ENCODE measurements at places on chromosomes 7 and 10.

- no peak for DNase-seq
Observed at GRCh38 chr7:159015454-159016410, 128.9 kb downstream of the VIPR2 start.

DNA sequence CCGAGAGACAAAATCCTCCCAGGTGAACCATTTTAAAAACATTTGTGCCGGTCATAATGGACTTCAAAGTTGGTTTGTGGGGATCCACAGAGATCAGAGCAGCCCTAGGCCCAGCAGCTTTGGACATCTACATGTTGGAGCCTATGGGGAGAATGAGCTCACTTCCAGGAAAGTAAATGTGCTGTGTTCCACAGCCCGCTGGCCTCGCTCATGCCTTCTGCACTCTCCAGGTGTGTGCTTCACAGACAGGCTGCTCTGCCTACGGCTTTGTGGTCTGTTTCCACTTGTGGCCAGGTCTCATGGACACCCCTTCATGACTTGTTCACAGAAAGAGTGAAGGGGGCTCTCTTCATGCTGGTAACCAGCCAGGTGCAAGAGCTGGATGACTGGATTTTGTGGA, 141.6 kb downstream of the ADARB2 start:
- no peak for DNase-seq

DNA sequence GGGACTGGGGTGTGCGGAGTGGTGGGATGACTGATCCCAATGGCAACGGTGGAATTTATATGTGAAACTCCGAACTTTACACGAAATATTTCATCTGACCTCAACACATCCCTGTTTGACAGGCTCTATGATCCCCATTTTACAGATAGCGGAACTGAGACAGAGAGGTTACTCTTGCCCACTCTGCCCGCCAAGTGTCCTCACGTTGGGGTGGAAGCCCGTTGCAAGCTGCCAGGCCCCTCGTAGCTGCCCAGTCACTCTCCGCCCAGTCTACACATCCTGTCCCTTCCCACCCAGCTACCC, 397 bp upstream of the NFE2L3 start:
- no peak for DNase-seq

DNA sequence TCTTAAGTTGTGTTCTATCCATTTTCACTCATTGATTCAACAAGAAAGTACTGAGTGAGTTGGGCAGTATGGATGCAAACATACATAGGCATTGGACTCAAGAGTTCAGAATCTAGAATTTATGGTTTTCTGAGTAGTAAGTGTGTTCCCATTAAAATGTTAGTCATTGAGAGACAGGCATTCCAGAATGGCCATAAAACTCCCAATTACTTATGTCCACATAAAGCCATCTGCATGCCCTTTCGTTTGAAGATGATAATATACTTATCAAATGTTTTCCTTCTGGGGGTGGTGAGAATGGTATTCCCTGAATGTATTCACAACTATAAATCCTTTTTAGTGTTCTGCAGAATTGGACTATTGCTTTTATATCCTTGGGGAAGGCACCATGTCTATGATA, 131.6 kb downstream of the CD36 start:
- DNase-seq, result no peak

GRCh38 chr7:30755384-30756154, 3.6 kb downstream of the INMT start:
- DNase-seq, result no peak

- no peak for DNase-seq
Observed at GRCh38 chr7:28643584-28644340, 231.4 kb downstream of the CREB5 start.

DNA sequence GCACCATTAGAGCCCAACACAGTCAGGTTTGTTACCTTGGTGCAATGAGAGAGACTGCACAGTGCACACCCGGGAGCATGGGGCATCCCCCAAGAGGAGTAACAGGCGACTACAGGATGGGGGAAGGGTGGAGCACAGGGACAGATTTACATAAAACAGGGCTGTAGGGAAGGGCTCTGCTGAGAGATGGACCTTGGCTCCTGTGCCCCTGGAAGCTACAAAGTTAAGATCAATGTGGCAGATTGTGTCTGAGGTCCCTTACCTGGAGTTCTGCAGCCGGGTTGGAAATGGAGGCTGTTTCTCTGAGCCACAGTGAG, 13.7 kb upstream of the SLC18A3 start:
- DNase-seq, result no peak

GRCh38 chr7:77284005-77284404, 84.4 kb upstream of the FGL2 start:
- DNase-seq, result no peak

GRCh38 chr7:24325708-24326107, 41.7 kb downstream of the NPY start:
- DNase-seq, result no peak

GRCh38 chr10:71957546-71958275, 6.5 kb upstream of the CHST3 start:
- DNase-seq, result no peak

GRCh38 chr10:21336476-21337170, 188.9 kb downstream of the SKIDA1 start:
- no peak for DNase-seq

- no peak for DNase-seq
Observed at GRCh38 chr7:23093546-23093945, 12.0 kb upstream of the KLHL7 start.

DNA sequence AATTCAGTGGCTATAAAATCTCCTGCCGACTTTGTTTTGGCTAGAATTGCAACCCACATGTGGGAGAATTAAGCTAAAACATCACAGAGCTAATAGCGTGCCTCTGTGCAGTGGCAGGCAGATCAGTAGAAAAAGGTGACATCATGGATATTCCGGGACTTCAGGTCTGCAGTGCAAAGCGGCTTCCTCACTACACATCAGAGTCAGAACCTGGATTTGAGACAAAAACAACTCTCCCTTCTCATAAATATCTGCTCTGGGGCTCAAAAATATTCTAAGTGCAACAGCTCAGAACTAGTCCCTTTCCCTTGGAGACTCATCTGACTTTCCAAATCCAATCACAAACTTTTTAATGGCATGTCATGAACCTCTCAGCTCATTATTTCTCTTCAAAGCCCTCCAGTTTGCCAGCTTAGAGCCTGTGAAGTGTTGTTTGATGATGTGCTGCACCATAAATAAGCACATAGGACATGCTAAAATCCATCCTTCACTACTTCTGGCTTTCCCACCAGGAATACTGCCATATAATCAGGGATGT, 337.1 kb downstream of the RNLS start:
- no peak for DNase-seq

DNA sequence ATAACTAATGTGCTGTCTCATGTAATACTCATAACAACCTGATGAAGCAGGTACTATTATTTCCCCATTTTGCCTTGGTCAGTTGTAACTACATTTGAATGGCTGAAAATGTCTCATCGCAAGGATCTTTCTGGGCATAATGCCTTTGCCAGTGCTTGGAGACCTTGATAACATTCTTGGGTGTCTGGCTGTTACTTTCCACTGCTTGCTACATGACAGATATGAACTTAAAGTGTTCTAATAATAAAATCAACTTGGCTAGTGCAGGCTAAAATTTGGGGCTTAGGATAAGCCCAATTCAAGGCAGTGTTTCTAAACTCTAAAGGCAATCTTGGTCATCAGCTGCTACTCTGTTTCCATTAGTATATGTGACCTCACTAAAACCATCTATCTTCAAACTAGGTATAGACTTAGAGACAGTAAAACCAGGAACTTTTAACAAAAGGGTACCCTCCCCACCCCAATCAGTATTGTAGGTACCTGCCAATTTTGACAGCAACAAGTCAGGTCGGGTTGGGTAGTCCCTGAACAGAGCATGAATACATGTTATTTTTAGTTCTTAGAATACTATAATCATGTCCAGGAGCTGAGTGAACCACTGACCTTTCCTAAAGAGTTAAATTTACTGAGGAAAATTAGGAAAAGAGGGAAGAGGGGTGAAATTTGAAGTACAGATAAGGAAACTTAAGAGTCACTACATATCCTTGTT, 68.2 kb upstream of the AHR start:
- no peak for DNase-seq

DNA sequence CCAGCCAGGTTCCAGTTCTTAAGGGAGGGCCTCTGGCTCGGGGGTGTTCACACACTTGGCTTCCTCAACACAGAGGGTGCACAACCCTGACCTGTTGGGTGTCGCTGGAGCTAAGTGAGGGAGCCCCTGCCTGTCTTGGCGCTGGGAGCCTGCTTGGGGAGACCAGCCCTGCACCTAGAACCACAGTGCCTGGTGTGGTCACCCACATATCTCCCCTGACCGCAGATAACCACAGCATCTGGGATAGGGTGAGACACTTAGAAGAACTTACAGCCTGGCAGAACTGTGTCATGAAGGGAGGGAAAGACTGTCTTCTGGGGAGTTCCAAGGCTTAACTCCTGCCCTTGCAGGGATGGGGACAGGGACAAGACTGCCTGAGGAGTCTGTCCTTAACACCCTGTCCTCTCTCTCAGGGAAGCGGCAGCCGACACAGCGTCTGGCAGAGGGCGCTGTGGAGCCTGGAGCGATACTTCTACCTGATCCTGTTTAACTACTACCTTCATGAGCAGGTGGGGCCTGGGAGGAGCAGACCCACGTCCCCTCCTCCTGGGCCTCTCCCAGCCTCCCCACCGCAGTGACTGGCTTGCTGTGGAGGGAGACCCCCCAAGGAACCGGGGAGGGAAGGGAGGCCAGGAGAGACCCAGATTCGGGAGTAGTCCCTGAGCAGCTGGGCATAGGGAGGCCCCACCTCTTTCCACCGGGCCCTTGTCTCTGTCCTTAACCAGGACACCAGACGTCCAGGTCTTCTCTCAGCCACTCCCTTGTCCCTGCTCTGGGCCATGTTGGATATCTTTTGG, 59.0 kb downstream of the PALD1 start:
- DNase-seq, result no peak

- DNase-seq, result no peak
Observed at GRCh38 chr7:131056007-131056406, 271.7 kb upstream of the MKLN1 start.

Data from GM19239 (cell line).